Hypothalamus (tissue), 51 donors: ENCODE measurements at places on chromosomes 4 and X.

GRCh38 chrX:53631156-53631555 lies 55.4 kb downstream of the HUWE1 start:
- DNase-seq = no peak

- DNase-seq = no peak
Observed at GRCh38 chrX:3142259-3143042, 101.2 kb downstream of the ARSF start.

- DNase-seq = no peak
Observed at GRCh38 chr4:84688605-84689004, 105.7 kb downstream of the CDS1 start.

- no peak for DNase-seq
Observed at GRCh38 chrX:1330605-1331004, 6.0 kb upstream of the IL3RA start.

GRCh38 chr4:5158825-5159224 lies 107.5 kb downstream of the STK32B start:
- DNase-seq = no peak

DNA sequence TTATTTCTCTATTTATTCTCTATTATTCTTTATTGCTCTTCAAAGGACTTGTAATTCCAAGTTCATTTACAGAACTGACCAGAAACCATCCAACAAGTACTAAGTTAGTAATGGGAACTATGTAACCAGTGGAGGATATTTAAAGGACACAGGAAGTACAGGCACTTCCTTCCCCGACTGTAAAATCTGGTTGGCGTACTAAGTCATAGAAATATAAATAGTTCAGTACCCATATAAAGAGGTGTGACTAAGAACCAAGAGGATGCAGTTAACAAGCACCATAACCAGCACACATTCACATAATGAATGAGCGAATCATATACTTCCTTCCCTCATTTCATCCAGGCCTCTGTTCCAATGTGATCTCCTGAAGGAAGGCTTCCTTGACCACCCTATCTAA lies 3.6 kb upstream of the EIF4E start:
- DNase-seq = no peak

DNA sequence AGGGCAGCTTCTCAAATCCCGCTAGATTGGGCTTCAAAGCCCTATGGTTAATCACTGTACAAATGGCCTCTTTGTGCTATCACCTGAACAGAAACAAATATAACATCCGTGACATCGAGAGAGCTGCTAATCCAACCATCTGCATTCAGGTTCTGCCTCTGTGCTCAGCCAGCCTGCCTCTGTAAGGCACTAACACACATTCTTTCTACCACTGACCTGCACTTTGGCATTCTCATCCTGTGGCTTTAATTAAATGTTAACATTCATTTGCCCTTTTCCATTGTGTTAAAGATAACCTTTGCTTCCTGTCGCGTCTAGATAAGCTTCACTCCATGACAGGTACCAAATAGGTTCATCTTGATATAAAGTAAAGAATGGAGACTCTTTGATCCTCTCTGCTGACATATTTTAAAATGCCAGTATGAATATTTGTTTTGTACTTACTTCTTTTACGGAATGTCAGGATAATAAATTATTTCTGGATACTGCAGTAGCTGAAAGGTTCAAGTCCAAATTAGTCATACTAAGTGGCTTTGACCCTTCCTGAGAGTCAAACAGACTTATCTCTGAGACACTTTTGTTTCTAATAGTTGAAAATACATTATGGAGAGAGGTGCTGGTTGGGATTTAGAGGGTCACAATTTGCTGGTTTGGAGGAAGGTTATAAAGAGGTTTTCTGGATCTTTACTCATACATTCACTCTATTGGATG lies 505.7 kb downstream of the PACRGL start:
- DNase-seq = no peak

DNA sequence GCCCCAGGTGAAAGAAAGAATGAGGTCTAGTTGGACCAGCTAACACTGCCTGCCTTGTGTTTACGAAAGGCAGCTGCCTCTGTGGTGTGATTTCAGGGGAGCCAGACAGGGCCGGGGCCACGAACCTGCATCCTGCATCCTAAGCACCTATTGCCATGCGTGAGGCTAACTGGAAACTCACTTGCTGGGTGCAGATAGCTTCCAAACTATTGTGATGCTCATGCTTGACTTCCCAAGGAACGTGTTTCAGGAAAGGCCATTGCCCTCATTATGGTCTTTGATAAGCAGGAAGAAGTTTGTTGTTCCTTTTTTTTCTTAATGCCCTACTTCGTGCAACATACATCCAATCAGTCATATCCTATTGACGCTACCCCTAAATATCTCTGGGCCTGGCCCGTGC lies 2.3 kb upstream of the IRF2 start:
- DNase-seq = no peak

DNA sequence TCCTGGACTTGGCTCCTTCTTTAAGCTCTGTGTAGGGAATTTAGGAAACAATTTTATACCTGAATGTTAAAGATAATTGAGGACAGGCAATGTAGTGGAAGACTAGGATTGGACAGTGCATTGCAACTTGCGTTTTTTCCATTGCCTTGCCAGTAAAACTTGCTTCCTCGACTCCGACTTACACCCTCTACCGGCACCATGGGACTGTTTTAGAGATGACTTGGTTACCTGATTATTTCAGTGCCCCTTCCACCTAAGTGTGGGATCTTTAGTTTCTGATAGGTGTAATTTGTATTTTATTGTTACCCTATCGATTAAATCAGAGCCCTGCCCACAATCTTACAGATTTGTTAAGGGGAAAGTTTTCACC lies 1.2 kb downstream of the PRPS1 start:
- no peak for DNase-seq

GRCh38 chrX:131675596-131676194 lies 131.8 kb downstream of the OR13H1 start:
- no peak for DNase-seq

DNA sequence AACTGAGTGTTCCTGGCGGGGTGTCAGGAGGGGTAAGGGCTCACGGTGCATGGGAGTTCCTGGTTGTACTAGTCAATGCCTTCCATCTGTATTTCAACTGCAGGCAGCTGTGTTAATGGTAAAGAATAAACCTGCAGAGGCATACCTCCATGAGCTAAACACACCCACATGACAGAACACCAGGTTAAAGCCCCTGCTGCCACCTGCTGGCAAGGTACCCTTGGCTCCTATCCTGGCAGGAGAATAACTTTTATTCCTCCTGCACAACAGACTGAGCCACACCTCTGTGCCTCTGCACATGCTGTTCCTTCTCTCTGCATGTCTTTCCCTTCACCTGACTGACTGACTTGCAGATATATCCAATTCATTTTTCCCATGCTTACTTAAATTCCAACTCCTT lies 11.1 kb downstream of the ITIH6 start:
- no peak for DNase-seq

DNA sequence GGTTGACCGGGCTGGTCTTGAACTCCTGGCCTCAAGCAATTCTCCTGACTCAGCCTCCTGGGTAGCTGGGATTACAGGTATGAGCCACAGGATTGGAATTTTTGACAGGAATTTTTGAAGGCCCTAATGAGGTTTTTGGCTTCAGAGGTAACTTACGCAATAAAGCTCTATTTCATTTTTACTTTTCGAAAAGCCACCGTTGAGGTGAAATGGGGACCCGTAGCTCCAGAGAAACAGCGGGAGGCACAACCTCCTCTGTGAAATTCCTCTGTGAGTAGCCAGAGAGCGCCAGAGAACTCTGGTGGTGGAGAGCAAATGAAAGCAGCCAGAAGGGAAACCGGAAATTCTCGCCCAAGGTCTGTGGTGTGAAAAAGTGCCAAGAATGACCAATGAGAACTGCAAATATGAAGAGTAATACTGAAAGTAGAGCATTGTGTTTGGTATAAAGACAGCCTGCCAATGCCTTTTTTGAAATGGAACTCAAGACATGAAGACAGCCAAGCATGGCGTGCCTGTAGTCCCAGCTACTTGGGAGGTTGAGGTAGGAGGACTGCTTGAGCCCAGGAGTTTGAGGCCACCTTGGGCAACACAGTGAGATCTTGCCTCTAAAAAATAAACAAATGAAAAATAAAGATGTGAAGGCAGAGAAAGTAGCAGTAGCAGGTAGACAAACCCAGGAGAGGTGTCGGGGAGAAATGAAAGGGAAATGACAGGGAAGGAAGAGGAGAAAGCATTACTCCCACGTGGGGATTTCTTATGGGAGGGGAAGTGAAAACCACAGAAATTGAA lies 33.0 kb upstream of the TMEM131L start:
- no peak for DNase-seq

DNA sequence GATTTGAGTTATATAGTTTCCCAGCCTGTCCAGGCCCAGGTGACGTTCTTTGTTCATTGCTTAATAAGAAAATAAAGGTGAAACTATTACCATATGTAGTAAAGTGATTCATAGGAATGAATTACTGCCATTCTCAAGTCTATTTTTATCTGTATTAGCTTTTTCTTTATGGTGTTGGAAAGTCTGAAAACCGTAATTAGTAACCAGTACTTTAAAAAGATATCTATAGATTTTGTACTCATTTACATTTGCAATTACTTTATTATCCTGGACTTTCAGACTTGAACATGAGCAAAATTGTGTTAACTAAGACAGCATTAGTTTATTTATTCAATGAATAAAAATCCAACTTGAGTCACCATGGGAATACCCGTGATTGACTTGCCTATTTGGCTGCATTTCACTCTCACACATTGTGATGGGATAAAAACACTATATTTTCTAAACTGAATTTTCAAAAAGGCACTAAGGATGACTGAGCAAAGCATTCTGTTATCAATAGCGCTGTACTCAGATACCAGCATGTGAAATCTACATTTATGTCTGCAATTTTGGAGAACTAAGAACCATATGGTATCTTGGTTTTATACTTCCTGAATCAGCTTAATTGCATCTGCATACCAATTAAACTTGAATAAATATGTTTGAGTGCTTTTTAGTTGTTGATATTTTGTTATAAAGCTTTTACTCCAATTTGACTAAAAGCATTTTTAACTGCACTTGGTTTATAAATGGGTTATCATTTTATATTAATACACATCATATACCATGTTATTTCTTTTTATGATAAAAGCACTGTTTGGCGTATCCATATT lies 154.6 kb downstream of the CCSER1 start:
- no peak for DNase-seq

DNA sequence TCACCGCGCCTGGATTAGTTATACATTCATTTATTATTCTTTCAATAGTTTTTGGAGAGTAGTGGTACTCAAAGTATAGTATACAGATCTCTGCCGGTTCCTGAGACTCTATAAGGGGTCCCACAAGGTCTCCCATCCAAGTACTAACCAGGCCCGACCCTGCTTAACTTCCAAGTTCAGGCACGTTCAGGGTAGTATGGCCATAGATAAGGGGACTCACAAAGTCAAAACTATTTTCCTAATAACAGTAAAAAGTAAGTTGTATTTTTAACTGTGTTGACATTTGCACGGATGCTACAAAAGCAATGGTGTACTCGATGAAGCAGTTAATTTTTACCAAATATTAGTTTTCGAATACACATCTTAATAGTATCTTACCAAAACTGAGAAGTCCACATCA lies 84.4 kb upstream of the STK26 start:
- DNase-seq = no peak

DNA sequence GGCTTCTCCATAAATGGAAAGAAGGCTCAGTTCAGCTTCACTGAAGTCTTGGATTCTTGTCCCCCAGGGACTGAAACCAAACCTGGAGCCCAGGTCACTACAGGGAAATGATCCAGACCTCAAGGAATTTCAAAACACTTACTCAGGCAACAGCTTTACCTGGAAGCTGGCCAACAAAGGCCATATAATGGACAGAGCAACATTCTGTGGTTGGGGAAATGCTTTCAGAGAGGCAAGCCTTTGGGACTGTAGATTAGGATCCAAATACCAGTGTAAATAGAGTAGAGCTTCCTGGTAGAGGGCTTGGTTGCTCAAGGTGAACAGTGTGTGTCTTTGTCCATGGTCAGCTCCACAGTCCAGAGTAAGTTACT lies 57.0 kb upstream of the PROM1 start:
- DNase-seq = no peak

GRCh38 chr4:8523175-8523574 lies 57.0 kb upstream of the GPR78 start:
- no peak for DNase-seq

DNA sequence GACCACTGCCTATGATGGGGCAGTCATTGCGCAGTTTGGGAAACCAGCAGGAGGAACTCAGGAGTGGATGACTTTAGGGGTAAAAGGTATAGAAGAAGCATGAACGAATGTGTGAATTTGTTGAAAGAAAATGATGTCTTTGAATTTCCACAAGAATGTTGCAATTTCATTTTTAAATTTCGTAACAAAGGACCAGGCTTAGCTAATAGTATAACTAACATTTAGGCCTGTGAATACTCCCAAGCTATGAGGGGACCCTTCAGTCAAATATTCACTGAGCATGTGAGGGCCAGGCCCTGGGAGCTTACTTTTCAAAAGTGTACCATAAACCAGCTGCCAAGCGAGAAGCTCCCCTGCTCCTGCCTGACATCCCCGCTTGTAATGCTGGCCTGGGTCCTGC lies 5.3 kb downstream of the MPC1L start:
- no peak for DNase-seq

- DNase-seq = no peak
Observed at GRCh38 chrX:11135564-11136185, 24.5 kb downstream of the HCCS start.

DNA sequence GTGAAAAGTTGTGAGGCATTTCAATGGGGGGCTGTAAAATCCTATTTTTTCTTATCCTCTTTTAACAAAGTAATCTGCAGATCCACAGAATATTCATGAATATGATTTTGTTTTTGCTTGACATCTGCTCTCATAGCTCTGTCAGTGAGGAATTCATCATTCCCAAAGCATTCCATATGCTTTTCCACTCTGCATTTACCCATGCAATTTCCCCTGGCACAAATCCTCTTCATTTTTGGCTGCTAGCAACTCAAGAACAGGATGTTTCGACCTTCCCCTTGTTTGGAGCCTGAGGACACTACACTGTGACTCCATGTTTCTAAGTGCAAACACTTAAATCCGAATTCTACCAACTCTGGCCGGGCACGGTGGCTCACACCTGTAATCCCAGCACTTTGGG lies 48.5 kb downstream of the KLHL15 start:
- DNase-seq = no peak

- no peak for DNase-seq
Observed at GRCh38 chrX:101208152-101208905, 11.3 kb upstream of the DRP2 start.
